ENCODE measurements at places on chromosomes 4 and X. TPM values are rescaled to one million over a fixed set of nuclear protein-coding genes. Genes with fewer than 3 reads are reported as not detected.

RASSF6 gene
- 1.1 TPM for total RNA-seq

SPANXA2 gene
- total RNA-seq, result not detected

CXCL3 gene
- total RNA-seq, result 28.9 TPM

KLHL13 gene
- total RNA-seq, result 3.5 TPM

TCEAL9 gene
- total RNA-seq, result 46.8 TPM

HS3ST1 gene
- 4.2 TPM for total RNA-seq

SPP1 gene
- total RNA-seq, result not detected

GPR78 gene
- 2.4 TPM for total RNA-seq

TMEM156 gene
- 32.1 TPM for total RNA-seq

SAGE1 gene
- total RNA-seq, result not detected

CDKL2 gene
- total RNA-seq, result 0.55 TPM

TRPC5OS gene
- not detected for total RNA-seq

ATRX gene
- total RNA-seq, result 64.0 TPM

TMEM154 gene
- total RNA-seq, result 8.1 TPM

CTAG1A gene
- not detected for total RNA-seq

MAOB gene
- not detected for total RNA-seq

FATE1 gene
- not detected for total RNA-seq

OPHN1 gene
- 6.0 TPM for total RNA-seq

TEC gene
- 3.9 TPM for total RNA-seq

TLL1 gene
- 4.8 TPM for total RNA-seq

DCLK2 gene
- total RNA-seq, result 1.2 TPM

JCHAIN gene
- not detected for total RNA-seq

OTOP1 gene
- total RNA-seq, result not detected

MAGEA2 gene
- total RNA-seq, result not detected

PITX2 gene
- 1.7 TPM for total RNA-seq

FGFR3 gene
- 0.11 TPM for total RNA-seq

TAF1 gene
- total RNA-seq, result 36.8 TPM

CHRDL1 gene
- total RNA-seq, result 0.40 TPM

ARL9 gene
- 0.29 TPM for total RNA-seq

CNGA2 gene
- total RNA-seq, result not detected

OTUD6A gene
- not detected for total RNA-seq

PIM2 gene
- 24.1 TPM for total RNA-seq

GIMD1 gene
- total RNA-seq, result 0.22 TPM

Data from PC-3 (cell line).